ENCODE measurements at places on chromosomes 2 and 18.

DNA sequence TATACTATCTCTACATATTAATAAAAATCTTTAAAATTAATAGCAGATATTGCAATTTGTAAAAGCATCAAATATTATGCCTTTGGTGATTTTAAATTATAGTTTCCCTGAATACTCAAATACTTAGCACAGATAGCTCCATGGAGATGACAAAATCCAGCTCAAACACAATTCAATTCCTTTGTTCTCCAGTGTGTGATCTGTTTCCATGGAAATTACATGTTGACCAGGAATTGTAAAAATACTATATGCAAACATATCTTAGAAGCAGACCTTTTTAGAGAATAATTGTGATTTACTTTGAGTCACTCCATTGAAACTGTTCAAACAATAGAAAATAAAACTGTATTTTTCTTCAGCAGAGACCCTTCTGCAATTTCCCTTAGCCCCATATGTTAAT, 68.3 kb downstream of the FAM161A start:
- DNase-seq: no peak

DNA sequence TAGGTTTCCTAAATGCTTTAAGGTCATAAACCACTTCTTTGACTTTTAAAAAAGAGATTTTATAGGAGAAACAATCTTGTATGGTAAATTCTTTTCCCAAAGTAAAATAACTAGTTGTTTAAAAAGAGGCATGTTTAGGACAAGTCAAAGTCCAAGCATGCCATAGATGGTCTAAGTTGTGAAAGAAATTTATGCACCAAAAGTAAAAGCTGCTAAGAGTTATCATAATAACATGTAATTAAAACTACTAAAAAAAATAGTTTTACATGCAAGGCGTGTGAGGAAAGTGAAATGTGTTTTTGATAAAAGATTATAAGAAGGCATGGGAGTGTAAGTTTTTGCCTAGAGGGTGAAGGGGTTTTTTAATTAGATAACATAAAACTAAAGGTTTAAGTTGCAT, 22.5 kb downstream of the FAM210A start:
- no peak for DNase-seq

DNA sequence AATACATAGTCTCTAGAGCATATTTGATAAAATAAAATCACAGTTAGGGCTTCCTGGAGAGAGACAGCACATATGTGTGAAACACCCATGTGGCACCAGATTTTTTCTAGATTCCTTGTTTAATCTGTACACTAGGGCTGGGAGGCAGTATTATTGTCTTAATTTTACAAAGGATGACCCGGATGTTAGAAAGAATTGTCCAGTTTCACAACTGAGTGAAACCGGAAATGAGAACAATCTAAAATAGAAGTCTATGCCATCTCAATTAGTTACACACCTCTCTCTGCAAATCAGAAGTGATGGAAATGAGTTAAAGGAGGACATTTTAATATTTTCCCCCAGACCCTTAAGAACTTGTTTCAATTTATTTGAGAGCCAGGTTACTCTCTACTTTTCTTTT, 463.7 kb upstream of the DSEL start:
- DNase-seq: no peak

- no peak for DNase-seq
Observed at GRCh38 chr18:52190195-52190594, 149.8 kb upstream of the DCC start.
